Iris pigment epithelial cell (primary cell): ENCODE measurements at places on chromosomes 2 and 18.

DNA sequence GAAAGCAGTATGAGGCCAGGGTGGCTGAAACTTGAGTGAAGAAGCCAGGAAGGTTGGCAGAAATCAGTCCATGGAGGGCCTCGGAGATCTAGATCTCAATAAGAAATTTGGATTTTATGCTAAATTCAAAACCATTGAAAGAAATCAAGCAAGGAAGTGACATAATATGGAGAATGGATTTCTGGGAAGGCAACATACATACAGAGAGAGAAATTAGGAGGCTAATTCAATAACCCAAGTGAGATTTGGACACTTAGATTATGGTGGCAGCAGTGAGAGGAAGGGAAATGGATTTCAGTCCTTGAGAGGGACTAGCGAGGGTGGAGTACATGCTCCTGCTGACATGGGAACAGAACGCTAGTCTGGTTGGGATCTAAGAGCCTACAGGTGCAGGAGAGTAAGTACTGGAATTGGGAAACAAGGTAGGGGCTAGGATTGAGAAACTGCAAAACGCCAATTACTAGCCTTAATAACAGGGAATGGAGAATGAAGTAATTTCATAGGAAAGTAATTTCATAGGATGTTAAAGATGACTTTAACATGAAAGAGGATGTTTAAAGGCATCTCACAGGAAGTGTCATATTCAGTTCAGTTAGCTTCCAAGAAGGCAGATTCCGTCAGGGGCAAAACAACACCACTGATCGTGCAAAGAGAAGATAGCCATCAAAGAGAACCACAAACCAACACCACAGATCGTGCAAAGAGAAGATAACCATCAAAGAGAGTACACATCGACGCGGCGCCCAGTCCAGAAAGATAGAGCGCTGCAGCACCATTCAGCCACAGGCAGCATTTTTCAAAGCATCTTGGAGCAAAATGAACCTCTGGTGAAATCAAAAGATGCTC, 27.2 kb downstream of the CDKL4 start:
- no peak for DNase-seq

DNA sequence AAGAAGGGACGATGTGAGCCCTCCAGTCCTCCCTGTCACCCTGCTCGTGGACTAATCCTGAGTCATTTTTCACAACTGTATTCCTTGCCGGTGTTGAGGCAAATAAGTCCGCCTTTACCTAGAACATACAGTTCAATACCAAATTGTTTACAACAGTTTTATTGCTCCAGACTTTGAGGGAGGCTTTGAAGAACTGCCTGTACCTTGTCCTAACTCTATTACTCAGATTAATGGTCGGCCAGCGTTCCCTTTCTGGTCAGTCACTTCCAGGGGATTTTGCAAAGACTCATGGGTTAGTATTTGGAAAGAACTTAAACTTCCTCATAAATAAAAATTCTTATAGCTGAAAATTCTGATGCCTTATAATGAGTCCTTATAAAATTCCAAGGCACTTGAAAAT, 85.1 kb upstream of the ZNF532 start:
- peak; percentile 32 for DNase-seq

GRCh38 chr2:50448556-50448955, 583.4 kb downstream of the NRXN1 start:
- DNase-seq, result no peak

DNA sequence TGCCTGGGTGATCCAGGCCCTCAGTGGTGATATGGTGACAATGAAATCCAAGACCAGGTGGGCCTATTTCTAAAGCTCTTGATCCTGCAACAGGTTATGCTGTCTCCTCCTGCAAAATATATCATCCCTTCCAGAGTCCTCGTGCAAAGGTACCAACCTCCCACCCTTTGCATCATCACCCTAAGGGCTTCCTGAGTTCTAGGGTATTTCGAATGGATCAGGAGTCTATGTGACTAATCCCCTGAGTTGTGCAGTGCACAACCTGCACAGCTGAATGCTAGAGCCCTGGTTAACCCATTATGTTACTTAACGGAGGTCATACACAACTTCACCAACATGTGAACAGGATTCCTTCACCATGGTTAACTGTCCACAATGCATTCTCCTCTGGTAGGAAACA, 13.4 kb upstream of the NPAS2 start:
- DNase-seq, result no peak

DNA sequence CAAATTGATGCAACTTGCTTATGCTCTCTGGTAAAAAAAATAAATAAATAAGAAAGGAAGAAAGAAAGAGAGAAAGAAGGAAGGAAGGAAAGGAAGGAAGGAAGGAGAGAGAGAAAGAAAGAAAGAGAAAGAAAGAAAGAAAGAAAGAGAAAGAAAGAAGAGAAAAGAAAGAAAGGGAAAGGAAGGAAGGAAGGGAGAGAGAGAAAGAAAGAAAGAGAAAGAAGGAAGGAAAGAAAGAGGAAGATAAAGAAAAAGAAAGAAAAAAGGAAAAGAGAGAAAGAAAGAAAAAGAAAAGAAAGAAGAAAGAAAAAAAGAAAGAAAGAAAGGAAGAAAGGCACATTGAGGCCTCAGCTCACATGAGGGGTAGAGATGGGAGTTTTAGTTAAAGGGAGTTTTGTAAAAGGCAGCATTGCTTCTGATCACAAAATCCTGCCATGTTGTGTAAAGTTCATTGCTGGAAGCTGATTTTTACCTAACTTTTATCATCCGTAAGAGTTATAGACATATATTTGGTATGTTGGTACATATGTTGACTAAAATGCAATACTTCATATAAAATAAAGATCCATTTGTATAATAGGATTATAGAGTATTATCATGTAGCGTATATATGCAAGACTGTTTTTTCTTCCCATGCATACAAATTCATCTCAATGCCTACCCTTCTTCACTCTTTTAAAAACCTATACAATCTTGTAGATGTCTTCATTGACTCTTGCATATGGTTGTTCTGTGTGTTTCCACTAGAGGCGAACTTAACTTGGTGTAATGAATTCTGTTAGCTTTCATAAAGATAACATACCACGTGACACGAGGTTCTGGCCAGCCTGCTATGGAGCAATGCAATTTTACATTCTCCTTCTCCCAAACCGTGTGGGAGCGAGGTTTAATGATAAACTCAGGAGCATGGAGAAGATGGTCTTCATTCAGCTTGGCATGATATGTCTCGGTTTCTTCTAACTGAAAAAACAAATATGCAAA, 32.8 kb downstream of the MYOM1 start:
- DNase-seq, result no peak

GRCh38 chr2:186940463-186940862, 91.5 kb upstream of the ZSWIM2 start:
- no peak for DNase-seq

GRCh38 chr2:212730994-212731393, 192.4 kb upstream of the ERBB4 start:
- no peak for DNase-seq

GRCh38 chr2:176935543-176936102, 277.0 kb upstream of the HNRNPA3 start:
- no peak for DNase-seq

- peak; percentile 29 for DNase-seq
These were observed 154.7 kb upstream of the LYPD1 start for GRCh38 chr2:132824716-132825115.

GRCh38 chr18:56188529-56189275, 449.7 kb downstream of the TXNL1 start:
- DNase-seq, result no peak

GRCh38 chr2:205435970-205436369, 246.3 kb upstream of the NRP2 start:
- peak; percentile 33 for DNase-seq

DNA sequence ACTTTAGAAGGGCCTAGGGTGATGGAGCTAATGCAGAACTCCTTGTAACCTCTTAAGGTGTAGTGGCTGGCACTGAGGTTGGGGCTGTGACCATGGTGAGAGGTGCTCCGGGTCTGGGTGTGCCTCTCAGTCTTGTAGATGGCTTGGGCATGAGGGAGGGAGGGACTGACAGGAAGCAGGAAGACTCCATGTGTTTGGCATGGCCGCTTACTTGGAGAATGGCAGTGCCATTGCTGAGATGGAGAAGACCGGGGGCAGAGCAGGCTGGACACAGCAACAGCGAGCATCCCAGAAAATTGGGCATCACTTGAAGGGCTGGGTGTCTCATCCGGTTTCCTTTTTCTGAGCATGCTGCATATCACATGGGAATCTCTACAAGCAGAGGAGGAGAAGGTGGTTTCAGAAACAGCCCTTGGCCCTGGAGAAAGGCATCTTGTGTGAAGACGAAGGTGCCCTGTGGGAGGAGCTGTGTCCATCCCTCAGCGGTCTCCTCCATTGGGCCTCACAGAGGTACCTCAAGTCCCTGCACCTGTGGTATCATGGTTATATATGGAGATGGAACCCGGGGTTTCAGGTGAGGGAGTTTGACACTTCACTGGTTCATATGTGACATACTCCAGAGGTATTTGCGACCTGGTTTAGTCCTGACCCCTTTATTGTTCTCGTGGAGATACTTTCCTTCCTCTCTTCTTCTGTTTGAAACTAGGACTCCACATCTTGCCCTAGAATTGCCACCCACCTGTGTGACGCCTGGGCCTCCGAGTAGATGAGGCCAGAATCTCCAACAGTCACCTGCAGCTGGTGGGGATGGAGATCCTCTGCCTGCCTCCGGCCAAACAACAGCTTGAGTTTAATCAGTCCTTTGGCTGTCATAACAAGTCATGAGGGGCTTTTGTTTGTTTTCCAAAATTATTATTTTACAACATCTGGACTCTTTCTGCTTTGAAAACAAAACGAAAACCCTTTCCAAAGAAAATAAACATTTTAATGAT, 45.6 kb downstream of the INPP4A start:
- DNase-seq, result no peak

- DNase-seq, result peak; percentile 95
These were observed 420.3 kb downstream of the PTPRM start for GRCh38 chr18:7987284-7987976.

DNA sequence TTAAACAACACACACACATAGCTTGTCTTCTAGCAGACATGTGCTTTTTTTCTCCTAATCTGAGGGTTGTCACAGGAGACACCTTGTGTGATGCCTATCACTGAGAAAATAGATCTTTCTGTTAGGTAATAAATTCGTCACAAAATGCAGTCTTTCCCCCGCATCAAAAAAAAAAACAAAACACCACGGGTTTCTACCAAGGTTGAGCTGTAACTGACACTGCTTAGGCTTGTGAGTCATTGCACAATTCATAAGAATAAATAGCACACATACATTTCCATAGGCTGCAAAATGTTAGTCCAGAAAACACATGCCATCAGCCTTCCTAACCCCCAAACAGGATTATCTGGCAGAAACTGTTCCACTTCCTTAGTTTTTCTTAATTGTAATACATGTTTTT, 6.5 kb downstream of the TMEM163 start:
- no peak for DNase-seq

- DNase-seq, result no peak
These were observed 394.3 kb downstream of the CMPK2 start for GRCh38 chr2:6471419-6471818.

- no peak for DNase-seq
These were observed 214.2 kb upstream of the ETAA1 start for GRCh38 chr2:67182884-67183283.

DNA sequence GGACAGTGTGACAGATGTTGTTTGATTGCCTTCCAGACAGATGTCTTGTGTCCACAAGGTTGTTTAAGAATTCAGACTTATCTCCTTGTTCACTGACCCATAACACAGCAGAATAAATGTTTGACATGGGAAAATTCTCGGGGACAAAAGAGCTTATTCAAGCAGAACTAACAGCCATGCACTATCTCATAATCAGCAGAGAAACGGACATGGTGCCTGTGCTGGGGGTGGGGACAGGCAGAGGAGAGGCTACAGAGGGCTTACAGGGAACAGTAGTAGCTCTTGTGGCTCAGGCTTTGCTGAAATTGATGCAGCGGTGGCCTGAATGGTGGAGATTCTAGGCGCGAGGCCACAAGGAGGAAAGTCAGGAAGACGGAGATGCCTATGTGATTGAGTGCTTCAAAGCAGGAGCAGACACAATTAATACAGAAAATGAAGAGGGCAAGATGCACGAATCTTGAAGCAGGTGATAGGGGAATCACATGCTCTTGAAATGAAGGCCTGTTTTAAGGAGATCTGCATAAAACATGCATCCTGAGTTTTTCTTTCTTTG, 62.0 kb upstream of the CAB39 start:
- no peak for DNase-seq

- DNase-seq, result no peak
These were observed 54.2 kb downstream of the DLGAP1 start for GRCh38 chr18:4400911-4401310.

GRCh38 chr2:235619544-235619943, 125.7 kb downstream of the AGAP1 start:
- no peak for DNase-seq

GRCh38 chr2:62426154-62426912, 79.7 kb downstream of the TMEM17 start:
- no peak for DNase-seq

DNA sequence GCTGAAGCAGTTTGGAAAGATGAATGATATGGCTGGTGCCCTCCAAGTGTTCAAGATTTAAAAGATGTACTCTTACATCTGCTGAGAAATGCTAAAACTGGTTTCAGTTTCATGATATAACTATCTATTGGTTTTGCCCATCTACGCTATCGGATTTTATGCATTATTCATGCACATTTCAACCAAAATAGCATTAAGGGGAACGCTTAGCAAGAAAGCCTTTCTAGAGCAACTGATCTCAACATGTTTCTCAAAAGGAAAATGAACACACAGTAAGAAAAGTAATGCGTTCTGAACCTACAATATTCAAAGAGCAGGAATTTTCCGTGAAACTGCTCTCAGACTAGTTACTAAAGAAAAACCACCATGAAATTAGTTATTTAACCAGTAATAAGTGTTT, 93.9 kb downstream of the CABYR start:
- no peak for DNase-seq

- DNase-seq, result no peak
These were observed 40.2 kb downstream of the DDX1 start for GRCh38 chr2:15631883-15632282.

DNA sequence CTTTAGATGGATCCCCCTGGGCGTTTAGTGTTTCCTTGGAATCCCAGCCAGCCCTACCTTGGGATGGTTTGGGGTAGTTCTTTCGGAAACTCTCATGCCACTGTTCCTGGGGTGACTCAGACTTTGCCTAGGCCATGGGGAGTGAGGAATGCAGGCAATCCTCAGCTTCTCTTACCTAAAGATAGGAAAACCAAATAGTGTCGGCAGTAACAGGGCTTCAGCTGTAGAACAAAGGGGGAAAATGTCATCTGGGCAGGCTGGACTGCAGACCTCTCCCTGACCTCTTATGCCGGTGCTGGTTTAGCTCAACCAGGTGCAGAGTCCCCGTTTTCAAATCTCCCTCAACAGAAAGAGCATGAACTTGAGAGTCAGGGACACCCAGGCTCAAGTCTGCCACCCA, 252.1 kb downstream of the TSN start:
- no peak for DNase-seq
